ENCODE measurements at places on chromosomes 11 and 22.
A peak's percentile ranks its signal among the peaks of the same experiment; 100 is the strongest.

GRCh38 chr11:45906096-45906682, 882 bp downstream of the FREY1 start:
- no peak for DNase-seq

DNA sequence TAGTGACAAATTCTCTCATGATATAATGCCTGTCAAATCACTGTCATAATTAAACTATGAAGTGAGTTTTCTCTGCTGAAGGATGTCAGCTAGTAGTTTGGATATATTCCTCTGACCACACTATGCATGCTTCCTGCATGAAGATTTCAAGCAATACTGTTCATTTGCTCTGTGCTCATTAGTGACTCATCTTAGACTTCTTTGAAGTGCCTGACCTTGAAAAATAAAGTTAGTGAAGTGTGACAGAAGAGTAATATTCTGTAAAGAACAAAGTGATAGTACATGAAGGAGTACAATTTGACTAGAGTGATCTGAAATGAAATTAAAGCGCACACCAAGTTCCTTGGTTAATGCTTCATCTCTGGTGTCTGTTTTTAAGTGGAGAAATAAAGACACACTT, 629.5 kb upstream of the ANO3 start:
- DNase-seq, result no peak

DNA sequence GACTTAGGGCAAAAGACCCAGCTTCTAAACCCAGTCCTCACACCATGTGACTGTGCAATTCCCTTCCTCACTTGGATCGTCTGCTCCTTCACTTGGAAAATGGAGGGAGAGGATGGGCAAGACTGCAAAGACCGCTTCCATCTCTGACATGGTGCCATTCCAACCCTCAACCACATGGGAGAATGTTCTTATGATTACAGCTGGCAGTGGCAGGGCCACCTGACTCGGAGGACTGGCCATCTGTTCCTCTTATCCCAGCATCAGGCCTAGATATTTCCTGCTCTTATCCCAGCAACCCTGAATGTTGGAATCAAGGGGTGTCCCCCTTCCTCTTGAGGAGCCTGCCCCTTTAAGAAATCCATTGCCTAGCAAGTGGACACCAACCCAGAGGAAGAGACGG, 15.4 kb downstream of the DSCAML1 start:
- no peak for DNase-seq

GRCh38 chr22:22216450-22216959, 28.1 kb upstream of the VPREB1 start:
- DNase-seq, result no peak

DNA sequence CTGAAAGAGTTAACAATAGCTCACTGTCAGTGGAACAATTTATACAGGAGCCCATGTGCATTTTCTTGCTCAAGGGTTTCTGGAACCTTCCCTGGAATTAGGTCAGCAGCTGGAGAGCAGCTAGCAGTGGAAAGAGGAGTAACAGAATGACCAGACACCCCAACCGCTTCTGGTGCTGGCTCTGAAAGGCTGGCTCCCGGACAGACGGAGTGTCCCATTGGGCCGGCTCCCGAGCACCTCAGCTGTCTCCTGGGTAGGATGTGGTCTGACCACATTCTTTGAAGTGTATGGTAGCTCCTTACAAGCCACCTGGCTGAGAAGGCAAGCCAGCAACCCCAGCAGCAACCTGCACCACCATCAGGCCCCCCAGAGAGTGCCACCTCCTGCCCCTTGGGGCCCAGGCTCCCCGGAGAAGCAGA, 44.7 kb downstream of the ABTB2 start:
- DNase-seq, result peak; percentile 30

DNA sequence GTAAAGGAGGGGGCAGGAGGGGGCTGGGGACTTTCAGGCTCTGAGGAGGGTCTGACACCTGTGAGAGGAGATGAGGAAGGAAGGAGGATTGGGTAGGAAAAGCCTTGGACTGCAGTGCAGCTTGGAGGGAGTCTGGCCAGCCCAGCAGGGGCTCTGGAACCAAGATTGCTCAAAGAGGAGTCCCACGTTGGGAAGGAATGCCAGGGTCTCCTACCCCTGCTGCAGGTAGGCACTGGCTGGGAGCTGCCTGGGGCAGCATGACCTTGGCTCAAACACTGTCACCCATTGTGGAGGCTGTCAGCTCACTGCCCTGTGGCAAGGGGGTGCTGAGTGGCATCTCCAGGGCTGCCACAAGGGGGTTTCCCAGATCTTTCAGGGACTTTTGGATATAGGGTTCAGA, 94.5 kb downstream of the RPS6KA4 start:
- DNase-seq, result peak; percentile 32

- no peak for DNase-seq
Observed at GRCh38 chr11:87194985-87195820, 157.5 kb downstream of the TMEM135 start.

DNA sequence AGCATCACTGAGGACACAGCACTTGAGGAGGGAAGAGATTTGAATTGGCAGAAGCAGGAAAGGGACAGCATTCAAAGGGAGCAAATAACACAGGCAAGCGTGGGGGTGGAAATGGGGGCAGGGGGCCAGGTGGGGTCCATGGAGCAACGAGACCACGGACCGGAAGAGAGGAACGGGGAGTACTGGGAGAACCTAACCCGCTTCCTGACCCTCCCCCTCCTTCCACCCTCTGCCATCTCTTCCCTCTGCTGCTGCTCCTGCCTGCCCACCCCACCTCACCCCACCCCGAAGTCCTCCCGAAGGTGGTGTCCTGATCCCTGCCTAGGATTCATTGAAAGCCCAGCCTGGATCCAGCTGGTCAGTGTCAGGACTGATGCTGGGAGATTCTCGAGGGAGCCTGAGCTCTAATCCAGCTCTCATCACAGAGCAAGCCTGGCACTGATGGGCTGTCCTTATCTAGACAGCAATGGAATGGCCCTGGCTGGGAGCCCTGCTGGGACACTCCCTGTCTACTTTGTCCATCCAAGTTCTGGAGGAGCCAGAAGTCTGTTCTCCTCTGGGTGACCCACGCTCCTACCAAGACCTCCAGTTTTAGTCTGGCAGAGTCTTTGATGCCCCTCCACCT, 105.0 kb downstream of the TRIM29 start:
- no peak for DNase-seq

Data from H7 (cell line).